ENCODE measurements at places on chromosomes 1 and 21.

GRCh38 chr1:178237121-178237520, 143.2 kb downstream of the RASAL2 start:
- DNase-seq: no peak

- DNase-seq: no peak
Observed at GRCh38 chr1:182410620-182411273, 10.3 kb upstream of the TEDDM1 start.

DNA sequence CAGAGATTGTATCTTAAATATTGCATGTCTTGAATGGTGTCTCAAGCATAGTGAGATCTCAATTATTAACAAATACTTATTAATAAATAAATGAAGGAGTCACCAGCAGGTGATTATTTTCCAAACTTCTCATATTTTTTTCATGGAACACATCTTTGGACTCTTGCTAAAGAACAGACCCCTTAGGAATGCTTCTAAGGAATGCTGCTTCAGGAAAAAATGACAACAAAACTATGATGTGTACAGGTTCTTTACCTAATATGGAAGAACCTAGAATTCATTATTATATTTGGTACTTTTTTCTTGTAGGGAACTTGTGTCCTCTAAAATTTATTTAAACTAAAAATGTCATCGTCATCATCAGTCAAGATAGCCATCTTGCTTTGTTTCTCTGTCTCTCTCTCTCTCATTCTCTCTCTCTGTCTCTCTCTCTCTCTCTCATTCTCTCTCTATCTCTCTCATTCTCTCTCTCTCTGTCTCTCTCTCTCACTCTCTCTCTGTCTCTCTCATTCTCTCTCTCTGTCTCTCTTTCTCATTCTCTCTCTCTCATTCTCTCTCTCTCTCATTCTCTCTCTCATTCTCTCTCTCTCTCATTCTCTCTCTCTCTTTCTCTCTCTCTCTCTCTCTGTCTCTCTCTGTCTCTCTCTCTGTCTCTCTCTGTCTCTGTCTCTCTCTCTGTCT, 63.0 kb upstream of the ETS2 start:
- DNase-seq: no peak

GRCh38 chr1:149899460-149900284, at the start of gene BOLA1:
Gene BOLA1 (plus strand): TSS chr1:149899568. CDS start chr1:149900060, 492 bp downstream.
- peak; percentile 67 for DNase-seq

DNA sequence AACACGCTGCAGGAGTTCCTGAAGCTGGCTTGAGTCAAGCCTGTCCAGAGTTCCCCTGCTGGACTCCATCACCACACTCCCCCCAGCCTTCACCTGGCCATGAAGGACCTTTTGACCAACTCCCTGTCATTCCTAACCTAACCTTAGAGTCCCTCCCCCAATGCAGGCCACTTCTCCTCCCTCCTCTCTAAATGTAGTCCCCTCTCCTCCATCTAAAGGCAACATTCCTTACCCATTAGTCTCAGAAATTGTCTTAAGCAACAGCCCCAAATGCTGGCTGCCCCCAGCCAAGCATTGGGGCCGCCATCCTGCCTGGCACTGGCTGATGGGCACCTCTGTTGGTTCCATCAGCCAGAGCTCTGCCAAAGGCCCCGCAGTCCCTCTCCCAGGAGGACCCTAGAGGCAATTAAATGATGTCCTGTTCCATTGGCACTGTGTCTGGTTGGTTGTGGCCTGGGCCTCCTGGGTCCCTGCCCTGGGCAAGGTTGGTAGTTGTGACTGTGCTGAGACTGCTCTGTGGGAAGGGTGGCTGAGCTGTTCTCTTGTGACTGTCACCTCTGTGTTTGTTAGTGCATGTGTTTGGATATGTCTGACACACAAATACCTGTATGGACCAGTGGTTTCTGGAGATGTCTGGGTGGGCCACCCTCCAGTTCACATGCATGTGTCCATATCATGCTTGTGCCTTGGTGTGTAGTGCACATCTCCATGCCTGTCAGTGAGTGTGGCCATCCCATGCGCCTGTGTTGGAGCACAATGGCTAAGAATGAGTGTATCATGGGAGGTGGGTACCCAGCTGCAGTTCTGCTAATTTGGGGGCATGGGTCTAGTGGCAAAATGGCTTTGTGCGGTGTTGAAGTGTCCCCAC, 1.4 kb downstream of the SH3BGRL3 start:
- DNase-seq: no peak

- no peak for DNase-seq
Observed at GRCh38 chr1:5991381-5992025, 722 bp downstream of the NPHP4 start.

DNA sequence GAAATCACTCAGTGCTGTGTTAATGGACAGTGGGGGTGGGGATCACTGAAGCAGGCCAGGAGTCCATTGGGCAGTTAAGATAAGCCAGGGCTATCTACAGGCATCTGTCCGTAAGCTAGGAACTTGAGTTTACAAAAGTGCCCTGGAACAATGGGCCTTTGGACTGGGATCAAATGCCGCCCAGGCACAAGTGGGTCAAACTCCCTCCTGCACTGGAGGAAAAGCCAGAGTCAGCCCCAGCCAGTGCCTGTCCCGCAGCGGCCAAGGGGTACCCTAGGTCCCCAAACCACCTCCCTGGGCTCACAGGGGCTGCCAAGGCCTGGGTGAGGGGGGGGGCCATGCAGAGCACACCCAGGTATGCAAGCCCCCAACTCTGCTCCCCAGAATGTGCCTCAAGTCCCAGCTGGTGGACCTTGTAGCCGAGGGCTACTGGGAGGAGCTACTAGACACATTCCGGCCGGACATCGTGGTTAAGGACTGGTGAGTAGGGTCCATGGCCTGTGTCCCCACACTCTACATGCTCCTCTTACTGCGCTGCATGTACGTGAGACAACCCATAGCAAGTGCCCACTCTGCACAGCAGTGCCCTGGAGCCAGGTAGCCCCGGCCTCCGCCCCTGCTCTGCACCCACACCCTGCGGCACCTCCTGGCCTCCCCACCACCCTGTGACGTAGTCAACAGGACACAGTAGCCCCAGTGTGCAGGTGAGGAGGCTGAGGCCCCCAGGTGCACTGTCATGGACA, 7.7 kb downstream of the FBXO6 start:
- DNase-seq: no peak

DNA sequence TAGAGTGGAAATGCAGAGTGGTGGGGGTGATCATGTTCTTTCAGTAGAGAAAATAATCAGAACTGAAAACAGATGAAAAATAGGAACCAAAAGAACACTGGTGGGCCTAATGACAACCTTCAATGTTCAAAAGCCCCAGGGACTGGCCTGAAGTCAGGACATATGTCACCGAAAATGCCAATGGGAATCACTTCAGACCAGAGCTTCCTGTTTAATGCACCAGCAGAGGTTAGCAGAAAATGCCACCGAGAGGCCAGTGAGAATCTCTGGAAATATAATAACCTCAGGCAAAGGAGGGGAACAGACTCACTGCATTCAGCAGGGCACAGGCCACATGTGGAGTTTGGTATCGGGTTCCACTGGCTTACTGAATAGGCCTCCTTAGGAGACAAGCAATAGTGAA, 15.9 kb upstream of the CD58 start:
- DNase-seq: no peak

GRCh38 chr1:31663622-31664452, 19.2 kb upstream of the PEF1 start:
- DNase-seq: peak; percentile 37

DNA sequence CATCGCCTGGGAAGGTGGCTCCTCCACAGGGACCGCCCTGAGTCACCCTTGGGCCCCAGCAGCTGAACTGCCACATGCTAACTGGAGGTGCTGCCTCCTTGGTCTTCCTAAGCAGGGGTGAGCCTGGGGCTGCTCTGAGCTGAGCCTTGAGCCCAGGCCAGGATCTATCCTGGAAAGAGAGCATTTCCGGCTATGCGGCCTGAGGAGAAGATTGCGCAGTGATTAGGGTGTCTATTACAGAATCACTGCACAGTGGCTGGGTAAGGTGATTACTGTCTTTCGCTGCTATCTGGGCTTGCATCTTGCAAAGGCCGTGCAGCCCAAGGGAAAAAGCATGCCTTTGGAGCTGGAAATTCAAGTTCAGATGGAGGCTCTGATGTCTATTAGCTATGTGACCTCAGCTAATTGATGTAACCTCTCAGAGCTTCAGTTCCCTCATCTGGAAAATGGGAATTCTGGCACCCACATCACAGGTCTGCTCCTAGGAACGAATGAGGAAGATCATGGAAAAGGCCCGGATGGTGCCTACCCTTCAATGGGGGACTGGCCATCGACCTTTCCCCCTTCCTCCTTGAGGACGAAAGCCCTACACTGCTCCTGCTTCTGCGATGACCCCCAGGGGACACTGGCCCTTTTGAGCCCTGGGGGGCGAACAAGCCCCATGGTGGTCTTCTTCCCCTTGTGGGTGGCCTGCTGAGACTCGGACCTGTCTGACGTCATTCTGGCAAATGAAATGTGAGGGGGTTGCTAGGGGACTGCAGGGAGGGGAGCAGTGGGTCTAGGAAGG, 38.0 kb downstream of the GPR161 start:
- no peak for DNase-seq

DNA sequence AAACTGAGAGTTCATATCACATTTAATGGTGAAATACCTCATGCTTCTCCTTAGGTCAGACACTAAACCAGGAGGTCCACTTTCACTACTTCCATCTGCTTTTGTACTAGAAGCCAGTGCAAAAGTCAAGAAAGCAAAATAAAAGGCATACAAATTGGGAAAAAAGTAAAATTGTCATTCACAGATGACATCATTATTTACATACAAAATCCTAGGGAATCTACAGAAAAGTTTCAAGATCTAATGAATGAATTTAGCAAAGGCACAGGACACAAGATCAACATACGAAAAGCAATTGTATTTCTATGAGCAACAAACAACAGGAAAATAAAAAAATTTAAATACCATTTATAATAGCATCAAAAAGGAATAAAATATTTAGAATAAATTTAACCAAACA, 41.5 kb downstream of the LYST start:
- no peak for DNase-seq

- no peak for DNase-seq
Observed at GRCh38 chr21:36184545-36184944, 27.9 kb downstream of the DOP1B start.

- no peak for DNase-seq
Observed at GRCh38 chr1:53600561-53600960, 138.4 kb downstream of the GLIS1 start.

DNA sequence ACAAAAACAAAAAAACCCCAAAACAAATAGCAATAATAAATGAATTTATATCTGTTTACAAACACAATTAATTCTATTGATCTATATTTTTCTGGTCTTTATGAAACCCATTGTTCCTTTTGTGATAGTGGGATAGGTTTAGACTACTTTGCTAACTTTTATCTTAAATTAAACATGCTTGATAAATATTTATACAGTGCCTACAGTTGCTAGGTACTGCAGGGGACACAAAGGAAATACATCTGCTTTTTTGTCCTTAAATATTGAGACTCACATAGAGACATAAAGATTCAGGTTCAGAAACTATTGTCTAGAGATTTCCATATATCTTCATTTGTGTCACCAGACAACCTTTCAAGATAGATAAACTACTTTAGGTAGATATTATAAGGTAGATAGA, 8.5 kb upstream of the DNAH14 start:
- DNase-seq: no peak

DNA sequence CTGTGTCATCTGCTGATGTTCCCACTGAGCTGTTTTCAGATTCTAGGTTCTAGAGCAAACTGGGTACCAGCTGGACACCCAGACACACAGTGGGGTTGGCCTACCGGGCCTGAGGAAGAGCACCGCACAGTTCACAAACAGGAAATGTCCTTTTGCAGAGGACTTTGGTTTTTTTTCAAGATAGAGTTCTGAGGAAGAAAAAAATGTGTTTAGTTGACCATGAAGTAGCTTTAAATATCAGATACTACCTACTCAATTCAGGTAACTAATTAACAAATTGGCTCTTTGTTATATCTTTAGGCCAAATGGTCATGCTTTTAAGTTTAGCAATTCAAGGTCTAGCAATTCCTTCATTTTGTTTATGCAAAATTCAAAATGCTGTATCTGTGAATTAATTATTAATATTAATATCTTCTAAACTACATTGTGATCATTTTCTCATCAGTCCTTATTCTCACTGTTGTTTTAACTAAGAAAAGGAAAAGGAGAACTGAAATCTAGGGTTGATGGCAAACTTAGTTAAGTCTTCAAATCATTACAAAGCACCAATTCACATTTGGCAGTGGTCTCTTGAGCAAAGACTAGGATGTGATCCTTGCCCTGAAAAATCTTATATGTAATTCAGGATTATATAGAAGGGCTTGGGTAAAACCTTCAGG, 17.2 kb upstream of the NCF2 start:
- DNase-seq: no peak

- DNase-seq: no peak
Observed at GRCh38 chr1:50917138-50918137, 42.6 kb downstream of the FAF1 start.

DNA sequence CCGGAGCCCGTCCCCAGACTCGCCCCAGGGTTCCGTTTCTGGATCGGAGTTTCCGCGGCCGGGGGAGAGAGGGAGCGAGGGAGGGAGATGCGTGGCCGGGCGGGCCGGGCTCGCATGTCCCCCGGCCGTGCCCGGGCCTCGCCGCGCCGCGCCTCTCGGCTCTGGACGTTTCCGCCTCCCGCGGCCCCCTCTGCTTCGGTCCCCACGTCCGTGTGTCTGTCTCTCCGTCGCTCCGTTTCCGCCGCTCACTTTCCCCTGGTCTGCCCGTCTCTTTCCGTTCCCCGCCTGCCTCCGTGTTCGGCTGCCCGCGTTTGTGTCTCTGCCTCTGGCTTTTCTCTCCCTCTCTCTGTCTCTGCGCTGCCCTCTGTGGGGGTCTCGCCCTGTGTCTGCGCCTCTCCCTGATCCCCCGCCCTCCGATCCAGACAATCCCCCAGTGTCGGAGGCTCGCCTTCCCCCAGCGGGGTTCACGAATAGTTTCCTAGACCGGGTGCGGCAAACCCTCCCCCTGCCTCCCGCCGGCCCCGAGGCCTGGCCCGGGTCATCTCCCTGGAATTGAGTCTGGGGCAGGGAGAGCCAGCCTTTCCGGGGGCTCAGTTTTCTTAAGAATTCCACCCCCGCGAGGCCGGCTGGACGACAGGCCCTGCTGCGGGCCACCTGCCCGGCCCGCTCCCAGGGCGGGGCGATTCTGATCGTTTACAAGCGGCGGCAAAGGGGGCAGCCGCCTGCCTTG, 735 bp downstream of the NBL1 start:
- no peak for DNase-seq

GRCh38 chr1:43427524-43427923, 26.2 kb downstream of the HYI start:
- DNase-seq: no peak

DNA sequence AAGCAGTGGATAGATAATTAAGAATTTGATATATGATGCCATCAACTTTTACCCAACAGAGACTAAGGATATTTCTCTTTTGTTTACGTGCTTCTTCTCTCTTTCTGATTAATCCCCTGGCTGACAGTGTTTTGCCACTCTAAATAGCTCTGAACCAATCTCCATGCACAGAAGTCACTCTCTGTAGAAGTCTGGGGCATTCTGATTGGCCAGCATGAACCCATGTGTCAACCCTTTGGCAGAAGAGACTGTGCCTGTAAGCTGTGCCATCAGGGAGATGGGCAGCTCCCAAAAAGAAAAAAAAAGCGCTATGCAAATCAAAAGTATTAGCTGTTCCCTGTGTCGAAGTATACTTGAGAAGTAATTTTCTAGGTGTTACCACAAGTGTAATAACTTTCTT, 34.1 kb upstream of the NRIP1 start:
- DNase-seq: no peak
